ENCODE measurements at places on chromosomes 12 and 14.

- DNase-seq = no peak
Observed at GRCh38 chr12:15364221-15365160, 42.2 kb downstream of the PTPRO start.

GRCh38 chr12:54000116-54001114 lies at the start of gene HOXC9:
TSS of gene HOXC9 (plus strand) at chr12:54000161. CDS start at chr12:54000189, 28 bp downstream.
- DNase-seq = peak; percentile 14

DNA sequence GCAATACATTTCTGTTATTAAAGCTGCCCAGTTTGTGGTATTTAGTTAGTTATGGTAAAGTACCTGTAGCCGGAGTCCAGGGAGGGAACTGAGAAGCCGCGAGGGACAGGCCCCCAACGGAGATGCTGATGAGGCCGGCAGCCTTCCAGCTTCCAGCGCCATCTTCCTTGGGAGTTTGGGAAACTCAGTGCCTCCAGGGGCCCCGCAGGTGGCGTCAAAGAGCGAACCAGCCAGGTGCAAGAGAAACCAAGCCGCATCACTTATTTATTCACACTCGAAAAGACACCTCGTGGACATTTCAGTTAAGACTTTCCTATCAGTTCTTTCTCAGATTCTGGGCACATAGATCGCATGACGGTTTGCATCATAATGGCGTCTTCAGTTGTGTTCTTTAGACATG lies 216.6 kb downstream of the GLT1D1 start:
- DNase-seq = no peak

GRCh38 chr12:27852742-27853141 lies 72.7 kb upstream of the MANSC4 start:
- DNase-seq = no peak

- peak; percentile 51 for DNase-seq
Observed at GRCh38 chr14:74038020-74038859, 19.1 kb downstream of the BBOF1 start.

- no peak for DNase-seq
Observed at GRCh38 chr12:19212245-19212644, 82.7 kb downstream of the PLEKHA5 start.

DNA sequence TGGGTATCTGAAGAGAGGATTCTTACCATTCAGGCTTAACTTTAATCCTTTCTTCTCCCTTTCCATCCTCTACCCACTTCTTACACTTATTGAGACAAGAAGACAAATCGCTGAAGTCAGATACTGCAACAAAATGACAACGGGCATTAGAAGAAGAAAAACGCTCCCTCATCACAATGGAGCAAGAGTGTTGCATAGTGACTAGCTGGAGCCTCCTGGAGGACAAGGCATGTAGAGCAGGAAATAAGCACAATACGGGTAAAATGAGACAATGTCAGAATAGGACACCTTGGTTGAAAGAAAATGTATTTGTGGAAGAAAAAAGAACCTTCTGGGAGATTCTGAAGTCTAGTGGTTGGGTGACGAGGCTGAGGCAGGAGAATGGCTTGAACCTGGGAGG lies 501.0 kb downstream of the RERGL start:
- no peak for DNase-seq

DNA sequence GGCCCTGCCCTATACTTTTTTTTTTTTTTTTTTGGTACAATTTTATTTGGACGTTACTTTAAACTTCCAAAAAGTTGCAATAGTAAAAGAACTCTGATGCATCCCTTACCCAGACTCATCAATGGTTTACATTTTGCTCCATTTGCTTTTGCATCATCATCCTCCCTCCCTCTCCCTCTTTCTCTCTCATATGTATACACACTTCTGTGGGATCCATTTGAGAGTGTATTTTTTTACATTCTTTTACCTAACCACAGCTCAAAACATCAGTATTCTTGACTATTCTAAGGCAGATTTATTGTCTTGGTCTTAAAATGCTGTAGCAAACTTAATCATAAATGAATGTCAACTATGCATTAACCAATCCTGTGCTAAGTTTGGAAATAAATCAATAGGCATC lies 111.6 kb downstream of the PRICKLE1 start:
- no peak for DNase-seq

GRCh38 chr12:12511895-12512711 lies 50.6 kb downstream of the DUSP16 start:
- no peak for DNase-seq
